Stimulated activated CD4-positive, alpha-beta T cell treated with anti-CD3 and anti-CD28 coated beads, Interleukin-2, amount 100 ng/mL, for 4 hours (primary cell): ENCODE measurements at places on chromosomes 6 and 20.

DNA sequence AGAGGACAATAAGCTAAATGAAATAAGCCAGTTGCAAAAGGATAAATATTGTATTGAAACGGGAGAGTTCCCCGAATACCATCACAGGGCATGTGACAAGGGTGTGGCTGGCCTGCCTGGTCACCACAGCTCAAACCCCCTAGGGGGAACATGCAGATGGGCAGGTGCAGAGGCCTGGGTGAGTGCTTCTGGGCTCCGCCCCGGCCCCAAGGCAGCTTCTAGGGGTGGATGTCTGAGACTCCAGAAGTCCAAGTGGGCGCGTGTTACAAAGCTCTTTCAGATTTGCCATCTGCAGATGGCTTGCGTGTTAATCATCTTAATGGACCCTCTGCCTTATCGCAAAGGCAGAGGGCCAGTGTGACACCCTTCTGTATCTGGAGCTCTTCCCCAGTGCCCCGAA, 559.2 kb upstream of the IMPG1 start:
- DNase-seq, result no peak

DNA sequence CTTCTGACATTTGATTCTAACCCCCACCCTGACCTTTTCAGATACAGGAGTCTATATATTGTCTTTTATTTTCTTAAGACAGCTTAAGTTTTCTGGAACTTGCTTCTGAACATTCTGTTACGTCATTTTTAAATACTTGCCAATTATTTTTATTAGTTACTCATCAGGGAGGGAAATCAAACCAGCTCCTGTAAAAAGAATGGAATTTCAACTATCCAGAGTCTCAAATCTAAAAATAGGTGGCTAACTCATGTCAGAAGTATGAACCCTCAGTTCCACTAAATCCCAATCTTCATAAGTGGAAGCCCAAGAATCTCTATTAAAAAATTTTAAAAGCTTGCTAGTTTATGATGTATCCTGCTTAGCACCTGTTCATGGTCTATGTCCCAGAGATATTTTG, 900.0 kb downstream of the KIF16B start:
- DNase-seq, result no peak

- no peak for DNase-seq
Measured at GRCh38 chr6:30857549-30857948, 26.8 kb upstream of the DDR1 start.

DNA sequence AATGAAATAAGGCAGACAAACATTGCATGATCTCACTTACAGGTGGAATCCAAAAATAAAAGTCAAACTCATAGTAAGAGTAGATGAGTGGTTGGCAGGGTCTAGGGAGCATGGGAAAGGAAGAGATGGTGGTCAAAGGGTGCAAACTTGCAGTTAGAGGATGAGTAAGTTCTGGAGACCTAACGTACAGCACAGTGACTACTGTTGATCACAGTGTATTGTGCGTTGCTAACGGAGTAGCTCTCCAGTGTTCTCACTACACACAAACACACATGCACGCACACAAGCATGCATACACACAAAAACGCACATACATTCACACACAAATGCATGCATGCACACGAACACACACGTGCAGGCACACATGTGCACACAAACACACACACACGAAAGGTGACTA, 54.9 kb downstream of the LY86 start:
- DNase-seq, result no peak

- no peak for DNase-seq
Measured at GRCh38 chr6:170227521-170227983, 63.3 kb downstream of the DLL1 start.

DNA sequence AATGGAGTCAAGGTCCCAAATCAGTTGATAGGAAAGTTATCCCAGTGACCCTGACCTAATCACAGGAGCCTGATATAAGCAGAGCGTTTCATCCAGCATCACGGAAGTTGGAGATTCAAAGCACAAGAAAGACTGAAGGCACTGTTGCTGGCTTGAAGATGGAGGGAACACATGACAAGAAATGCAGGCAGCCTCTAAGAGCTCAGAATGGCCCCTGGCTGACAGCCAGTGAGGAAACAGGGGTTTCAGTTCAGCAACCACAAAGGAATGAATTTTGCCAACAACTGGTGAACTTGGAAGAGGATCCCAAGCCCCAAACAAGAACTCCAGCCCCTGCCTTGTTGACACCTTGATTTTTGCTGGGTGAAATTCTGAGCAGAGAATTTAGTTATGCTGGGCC, 778.5 kb downstream of the MAFB start:
- no peak for DNase-seq

DNA sequence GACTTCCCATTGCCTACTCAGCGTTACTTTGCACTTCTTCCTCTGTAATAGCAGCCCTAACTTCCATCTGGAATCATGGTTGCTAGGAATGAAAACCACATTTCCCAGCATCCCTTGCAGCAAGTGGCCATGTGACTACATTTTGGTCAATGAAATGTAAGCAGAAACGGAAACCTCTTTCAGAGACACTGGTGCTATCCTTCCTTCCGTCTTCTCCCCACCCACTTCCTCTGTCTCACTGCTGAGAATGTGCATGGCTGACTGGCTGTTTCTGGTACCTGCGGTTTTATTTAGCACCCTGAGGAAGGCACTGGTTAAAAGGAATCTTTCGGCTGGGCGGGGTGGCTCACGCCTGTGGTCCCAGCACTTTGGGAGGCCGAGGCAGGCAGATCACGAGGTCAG, 107.4 kb downstream of the SCML4 start:
- DNase-seq, result peak; percentile 66

DNA sequence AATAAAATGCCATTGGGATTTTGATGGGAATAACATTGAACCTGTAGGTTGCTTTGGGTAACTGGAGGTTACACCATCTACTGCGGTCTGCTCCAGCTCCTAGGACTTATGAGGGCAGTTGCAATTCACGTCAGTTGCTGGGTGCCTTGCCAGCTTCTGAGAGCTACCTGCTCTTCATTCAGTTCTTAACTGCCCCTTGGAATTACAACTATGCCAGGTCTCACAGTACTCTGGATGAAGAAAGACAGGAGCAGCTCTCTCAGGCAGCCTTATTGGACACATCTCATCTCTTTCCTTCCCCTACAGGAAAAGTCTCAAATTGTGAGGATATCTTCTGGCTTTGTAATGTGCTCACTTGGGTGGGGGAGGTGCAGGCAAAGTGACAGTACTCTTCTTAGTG, 1643.3 kb downstream of the GRIK2 start:
- no peak for DNase-seq

GRCh38 chr6:21565431-21565830, 28.1 kb upstream of the SOX4 start:
- DNase-seq, result no peak

GRCh38 chr6:3723966-3724365, 27.5 kb downstream of the PXDC1 start:
- DNase-seq, result no peak

GRCh38 chr6:141401168-141401567, 731.6 kb upstream of the GJE1 start:
- no peak for DNase-seq

GRCh38 chr6:38997128-38997761, 51.3 kb upstream of the GLP1R start:
- no peak for DNase-seq

DNA sequence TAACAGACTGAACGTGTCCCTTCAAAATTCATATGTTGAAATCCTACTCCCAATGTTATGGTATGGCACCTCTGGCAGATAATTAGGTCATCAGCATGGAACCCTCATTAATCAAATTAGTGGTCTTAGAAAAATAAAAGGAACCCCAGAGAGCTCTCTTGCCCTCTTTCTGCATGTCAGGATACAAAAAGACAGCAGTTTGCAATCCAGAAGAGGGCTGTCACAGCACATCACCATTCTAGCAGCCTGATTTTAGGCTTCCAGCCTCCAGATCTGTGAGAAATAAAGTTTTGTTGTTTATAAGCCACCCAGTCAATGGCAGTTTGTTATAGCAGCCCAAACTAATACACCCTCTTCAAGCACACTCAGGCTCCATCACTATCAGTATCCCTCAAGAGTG, 292.9 kb downstream of the TRDN start:
- DNase-seq, result no peak

DNA sequence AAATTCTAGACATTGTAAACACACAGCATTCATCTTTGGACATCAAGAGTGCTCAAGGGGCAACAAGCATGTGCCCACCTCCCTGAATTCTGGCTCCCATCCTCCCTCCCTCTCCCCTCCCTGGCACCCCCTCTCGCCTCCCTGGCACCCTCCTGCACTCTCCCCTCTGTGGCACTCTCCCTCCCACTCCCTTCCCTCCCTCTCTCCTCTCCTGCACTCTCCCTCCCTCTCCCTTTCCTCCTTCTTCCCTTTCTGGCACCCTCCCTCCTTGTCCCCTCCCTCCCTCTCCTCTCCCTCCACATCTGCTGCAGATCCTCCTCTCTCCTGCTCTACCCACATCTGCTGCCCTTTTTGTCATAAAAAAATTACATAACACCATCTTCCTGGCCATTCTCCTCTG, 113.0 kb upstream of the SLC22A23 start:
- DNase-seq, result no peak

GRCh38 chr6:142331075-142331551, 29.3 kb downstream of the ADGRG6 start:
- peak; percentile 3 for DNase-seq

DNA sequence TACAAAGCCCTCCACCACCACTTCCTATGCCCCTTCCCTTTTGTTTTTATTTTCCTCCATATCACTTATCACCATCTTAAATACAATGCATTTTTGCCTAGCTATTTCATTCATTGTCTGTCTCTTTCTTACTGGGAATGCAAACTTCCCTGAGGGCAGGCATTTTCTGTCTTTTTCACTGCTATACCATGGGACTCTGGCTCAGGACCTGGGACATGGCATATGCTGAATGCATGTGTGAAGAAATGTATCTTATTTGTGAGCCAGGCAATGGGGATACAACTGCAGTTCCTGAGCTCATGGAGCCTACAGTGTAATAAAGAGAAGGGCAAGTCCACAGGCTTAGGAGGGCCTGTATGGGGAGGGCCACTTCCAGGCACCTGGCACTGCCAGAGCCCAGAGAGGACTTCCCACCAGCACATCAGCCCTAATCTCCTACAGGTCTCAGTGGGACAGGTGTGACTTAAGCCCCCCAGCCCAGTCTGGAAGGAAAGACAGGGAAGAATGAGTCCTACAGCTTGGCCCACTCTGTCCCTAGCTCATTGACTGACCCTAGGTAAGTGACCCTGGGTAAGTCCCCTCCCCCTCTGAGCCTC, 43.2 kb downstream of the TFEB start:
- no peak for DNase-seq
